ENCODE measurements at places on chromosomes 2 and 18. TPM values are rescaled to one million over a fixed set of nuclear protein-coding genes. Genes with fewer than 3 reads are reported as not detected.

DNA sequence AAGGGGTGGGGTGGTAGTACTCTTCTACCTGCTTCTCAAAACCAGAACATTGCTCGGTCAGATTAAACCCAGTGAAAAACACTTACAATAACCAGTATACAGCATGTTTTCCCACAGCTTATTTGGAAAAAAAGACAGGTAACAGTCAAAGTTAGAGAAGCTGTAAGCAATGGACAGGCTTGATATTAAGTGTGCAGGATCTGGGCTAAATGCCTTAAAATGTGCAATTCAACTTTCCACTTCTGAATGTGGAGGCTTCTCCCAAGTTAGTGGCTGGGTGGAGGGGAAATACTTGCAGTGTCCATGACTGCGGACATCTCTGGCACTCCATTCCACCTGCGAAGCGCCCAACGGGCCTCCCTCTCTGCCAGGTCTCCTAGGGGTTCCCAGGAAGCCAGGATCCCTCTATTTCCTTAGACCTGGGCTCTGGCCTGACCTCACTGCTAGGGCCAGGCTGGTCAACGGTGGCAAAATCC is 5.3 kb downstream of the ZEB2 start:
- DNase-seq = no peak

The HOXD11 gene
- not detected for total RNA-seq

- peak; percentile 40 for DNase-seq
These were observed 45.2 kb downstream of the ST3GAL5 start for GRCh38 chr2:85843543-85843942.

DNA sequence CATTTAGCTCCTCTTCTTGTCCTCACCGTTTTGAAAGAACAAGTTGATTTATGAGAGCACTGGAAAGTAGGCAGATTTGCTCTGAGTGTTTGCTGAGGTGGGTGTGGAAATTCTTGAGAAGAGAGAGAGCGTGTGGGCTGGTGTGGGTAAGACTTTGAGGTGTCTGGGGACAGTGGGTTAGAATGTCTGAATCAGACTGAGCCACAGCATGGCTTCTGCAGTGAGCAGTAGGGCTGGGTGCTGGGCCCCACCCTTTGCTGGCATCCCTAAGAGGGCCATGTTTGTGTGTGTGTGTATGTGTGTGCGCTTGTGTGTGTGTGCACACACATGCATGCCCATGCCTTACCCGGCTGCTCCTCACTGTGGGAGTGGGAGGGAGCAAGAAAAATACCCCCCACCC is 63.7 kb downstream of the COPS8 start:
- DNase-seq = no peak

DNA sequence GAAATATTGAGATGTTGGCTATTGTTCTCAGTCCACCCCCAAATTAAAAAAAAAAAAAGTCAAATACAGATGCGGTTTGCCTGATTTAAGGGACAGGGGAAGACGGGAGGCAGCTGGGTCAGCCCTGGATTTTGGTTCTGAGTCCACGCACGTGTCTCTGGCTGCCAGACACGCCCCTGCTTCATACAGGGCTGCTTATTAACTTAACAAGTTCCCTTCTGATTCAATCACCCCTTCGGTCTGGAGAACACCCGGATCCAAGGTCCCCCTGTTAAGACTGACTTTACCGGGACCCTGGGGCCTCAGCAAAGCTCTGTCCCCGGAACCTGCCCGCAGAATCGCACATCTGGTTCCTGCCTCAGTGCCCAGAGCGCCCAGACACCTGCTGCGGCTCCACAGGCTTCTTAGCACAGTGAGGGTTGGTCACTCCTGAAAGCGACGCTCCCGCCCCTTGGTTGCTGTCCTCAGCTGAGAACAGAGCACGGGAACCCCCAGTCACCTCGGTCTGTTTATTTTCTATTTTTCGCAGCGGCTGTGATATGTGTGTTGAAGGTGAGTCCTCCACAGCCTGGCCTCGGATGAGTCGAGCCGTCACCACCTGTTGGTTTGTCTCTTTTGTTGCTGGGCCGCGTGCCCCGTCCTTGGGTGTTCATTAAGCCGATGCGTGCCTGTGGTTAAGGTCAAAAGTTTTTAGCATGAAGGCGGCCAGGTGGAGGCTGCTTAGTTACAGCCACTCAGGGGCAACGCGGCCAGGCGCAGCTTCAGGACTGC is 57.2 kb downstream of the RTP5 start:
- DNase-seq = no peak

- no peak for DNase-seq
These were observed 468.7 kb upstream of the FANCL start for GRCh38 chr2:58709687-58710354.

The REEP1 gene
- total RNA-seq = not detected

- DNase-seq = no peak
These were observed 590.8 kb upstream of the ID2 start for GRCh38 chr2:8090748-8091700.

- DNase-seq = no peak
These were observed 28.7 kb downstream of the MGAT4A start for GRCh38 chr2:98702127-98702802.

GRCh38 chr2:150866431-150866830 is 379.0 kb upstream of the RND3 start:
- DNase-seq = no peak

- DNase-seq = no peak
These were observed 360.7 kb downstream of the ZEB2 start for GRCh38 chr2:144159240-144159639.

All from CD8-positive, alpha-beta T cell (primary cell).